ENCODE measurements at places on chromosomes 3 and 15. TPM values are rescaled to one million over a fixed set of nuclear protein-coding genes. Genes with fewer than 3 reads are reported as not detected.

The HGD gene
- total RNA-seq: 14.9 TPM

The C3orf85 gene
- total RNA-seq: 6.6 TPM

The SSUH2 gene
- total RNA-seq: 1.7 TPM

The ERICH6 gene
- not detected for total RNA-seq

The SLC7A14 gene
- not detected for total RNA-seq

The UBE2E2 gene
- 0.70 TPM for total RNA-seq

The CLK3 gene
- total RNA-seq: 238 TPM

The MED12L gene
- total RNA-seq: 0.13 TPM

The ANKRD63 gene
- total RNA-seq: not detected

The PRR20G gene
- total RNA-seq: not detected

The TNFSF10 gene
- total RNA-seq: 229 TPM

The SERINC4 gene
- not detected for total RNA-seq

The LRRC3B gene
- total RNA-seq: not detected
